NCI-H460 (cell line): ENCODE measurements at places on chromosomes 16 and 17. TPM values are rescaled to one million over a fixed set of nuclear protein-coding genes. Genes with fewer than 3 reads are reported as not detected.

Gene HOXB6
- 11.6 and 13.7 TPM in 2 replicates for total RNA-seq

Gene ITFG1
- 86.4 and 89.7 TPM in 2 replicates for total RNA-seq

Gene EFCAB5
- total RNA-seq: 0.57 and 0.84 TPM in 2 replicates

Gene ZPBP2
- not detected in 2 replicates for total RNA-seq

Gene NPIPB8
- total RNA-seq: not detected in 2 replicates

Gene COX11
- 74.2 and 97.8 TPM in 2 replicates for total RNA-seq

Gene ARHGAP23
- 11.2 and 18.5 TPM in 2 replicates for total RNA-seq

Gene PERCC1
- not detected in 2 replicates for total RNA-seq

Gene PDE6G
- total RNA-seq: not detected in 2 replicates

Gene OR1A1
- not detected in 2 replicates for total RNA-seq

GRCh38 chr16:71230122-71230845, at the start of gene HYDIN:
TSS of gene HYDIN (minus strand) at chr16:71230722. CDS start at chr16:71186895, 43,827 bp downstream.
- peak; percentile 30 for DNase-seq

- no peak for DNase-seq
Observed at GRCh38 chr16:54175169-54175551, 111.4 kb downstream of the IRX3 start.

GRCh38 chr16:28108590-28109247, 45.2 kb upstream of the GSG1L start:
- DNase-seq: no peak

- DNase-seq: no peak
Observed at GRCh38 chr17:312476-313148, 40.0 kb downstream of the RPH3AL start.

DNA sequence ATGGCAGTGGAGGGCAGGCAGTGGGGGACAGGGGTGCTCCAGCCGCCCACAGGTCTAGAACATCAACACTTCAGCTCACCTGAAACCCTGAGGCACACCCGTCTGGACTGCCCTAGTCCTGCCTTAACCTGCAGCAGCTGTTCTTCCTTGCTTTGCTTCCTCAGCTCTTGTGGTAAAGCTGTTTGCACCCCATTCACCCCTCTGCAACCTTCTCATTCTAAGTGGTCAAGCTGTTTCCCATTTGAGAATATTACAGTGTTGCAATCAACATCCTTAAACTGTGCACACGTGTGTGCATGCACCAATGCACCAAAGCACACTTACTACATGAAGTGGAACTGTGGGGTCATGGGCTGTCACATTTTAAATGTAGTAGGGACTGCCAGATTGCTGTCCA, 32.4 kb downstream of the SCNN1B start:
- no peak for DNase-seq

- no peak for DNase-seq
Observed at GRCh38 chr17:51857052-51857597, 301.4 kb downstream of the CA10 start.

GRCh38 chr17:71099003-71099714, 929.8 kb downstream of the KCNJ2 start:
- DNase-seq: no peak

DNA sequence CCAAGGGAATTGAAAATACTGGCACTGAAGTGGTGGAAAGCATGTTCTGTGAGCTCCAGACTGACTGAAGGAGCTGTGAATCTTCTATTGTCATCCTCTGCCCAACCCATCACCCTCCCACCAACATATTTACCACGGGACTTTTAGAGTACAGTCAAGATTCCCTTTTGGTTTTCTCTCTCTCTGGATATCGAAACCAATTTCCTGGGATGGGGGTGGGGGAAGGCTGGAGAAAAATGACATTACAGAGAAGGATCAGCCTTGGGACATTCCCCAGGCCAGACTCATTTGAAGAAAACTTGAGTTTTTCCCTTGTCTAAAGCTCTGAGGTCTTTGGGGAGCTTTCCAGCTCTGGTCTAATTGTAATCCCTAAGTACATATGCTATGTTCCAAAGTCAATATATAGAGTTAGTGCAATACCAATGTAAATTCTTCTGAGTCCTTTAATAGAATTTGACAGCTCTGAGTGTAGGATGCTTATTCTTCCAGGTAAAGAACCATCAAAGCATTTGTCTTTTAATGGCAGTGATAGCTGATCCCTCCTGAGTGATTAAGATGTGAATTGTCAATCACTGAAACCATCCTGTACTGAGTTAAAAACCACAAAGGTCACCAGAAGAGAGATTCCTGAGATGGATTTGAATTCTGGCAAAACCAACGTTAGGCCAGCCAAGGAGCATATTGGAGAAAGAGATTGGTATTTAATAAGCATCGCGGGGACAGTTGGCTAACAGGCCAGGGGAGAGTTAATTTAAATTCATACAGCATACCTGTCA, 48.8 kb upstream of the CCL1 start:
- peak; percentile 18 for DNase-seq

DNA sequence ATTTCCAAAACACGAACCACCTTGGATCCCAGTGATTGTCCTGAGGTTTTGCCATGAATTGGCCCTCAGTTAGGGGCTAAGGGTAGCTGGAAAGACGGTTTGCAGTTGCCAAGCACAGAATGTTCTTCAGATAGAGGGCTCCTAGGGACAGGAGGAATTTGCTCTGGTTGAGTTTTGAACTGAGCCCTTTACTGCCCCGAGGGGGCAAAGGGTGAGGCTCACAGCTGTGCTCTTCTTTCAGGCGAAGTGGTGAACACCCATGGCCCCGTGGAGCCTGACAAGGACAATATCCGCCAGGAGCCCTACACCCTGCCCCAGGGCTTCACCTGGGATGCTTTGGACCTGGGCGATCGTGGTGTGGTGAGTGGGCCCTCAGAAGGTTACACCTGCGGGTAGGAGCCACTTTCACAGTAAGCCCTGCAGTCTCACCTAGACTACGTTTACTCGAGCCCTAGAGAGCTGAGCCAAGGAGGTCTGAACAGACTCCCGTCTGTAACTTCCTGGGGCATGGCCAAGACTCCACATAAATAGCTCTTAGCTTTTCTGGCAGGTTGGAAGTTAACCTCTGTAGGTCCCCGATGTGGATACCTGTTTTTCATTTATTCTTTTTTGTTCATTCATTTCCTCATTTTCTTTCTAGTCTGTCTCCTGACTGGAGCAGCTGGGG, 32.5 kb downstream of the NMT1 start:
- no peak for DNase-seq

GRCh38 chr16:68257906-68258800, 6.2 kb upstream of the SLC7A6 start:
- no peak for DNase-seq
